ENCODE measurements at places on chromosomes 3 and 15.

DNA sequence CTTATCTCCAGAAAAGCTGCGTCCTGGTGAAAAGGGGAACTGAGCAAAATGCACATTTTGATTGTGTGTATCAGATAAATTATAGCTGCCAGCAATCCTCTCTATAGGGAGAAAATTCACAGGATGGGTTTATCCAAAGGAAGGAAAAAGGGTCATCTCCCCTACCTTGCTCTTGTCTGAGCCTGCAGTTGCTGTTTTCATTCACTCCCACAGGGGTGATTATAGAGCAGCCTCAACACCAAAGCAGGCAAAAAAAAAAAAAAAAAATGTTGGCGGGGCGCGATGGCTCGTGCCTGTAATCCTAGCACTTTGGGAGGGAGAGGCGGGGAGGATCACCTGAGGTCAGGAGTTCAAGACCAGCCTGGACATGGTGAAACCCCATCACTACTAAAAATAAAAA lies 333.7 kb downstream of the ROBO2 start:
- no peak for DNase-seq

- DNase-seq = no peak
Observed at GRCh38 chr3:11116336-11117059, 37.8 kb upstream of the HRH1 start.

GRCh38 chr3:58051196-58051595 lies 43.0 kb downstream of the FLNB start:
- peak; percentile 42 for DNase-seq

DNA sequence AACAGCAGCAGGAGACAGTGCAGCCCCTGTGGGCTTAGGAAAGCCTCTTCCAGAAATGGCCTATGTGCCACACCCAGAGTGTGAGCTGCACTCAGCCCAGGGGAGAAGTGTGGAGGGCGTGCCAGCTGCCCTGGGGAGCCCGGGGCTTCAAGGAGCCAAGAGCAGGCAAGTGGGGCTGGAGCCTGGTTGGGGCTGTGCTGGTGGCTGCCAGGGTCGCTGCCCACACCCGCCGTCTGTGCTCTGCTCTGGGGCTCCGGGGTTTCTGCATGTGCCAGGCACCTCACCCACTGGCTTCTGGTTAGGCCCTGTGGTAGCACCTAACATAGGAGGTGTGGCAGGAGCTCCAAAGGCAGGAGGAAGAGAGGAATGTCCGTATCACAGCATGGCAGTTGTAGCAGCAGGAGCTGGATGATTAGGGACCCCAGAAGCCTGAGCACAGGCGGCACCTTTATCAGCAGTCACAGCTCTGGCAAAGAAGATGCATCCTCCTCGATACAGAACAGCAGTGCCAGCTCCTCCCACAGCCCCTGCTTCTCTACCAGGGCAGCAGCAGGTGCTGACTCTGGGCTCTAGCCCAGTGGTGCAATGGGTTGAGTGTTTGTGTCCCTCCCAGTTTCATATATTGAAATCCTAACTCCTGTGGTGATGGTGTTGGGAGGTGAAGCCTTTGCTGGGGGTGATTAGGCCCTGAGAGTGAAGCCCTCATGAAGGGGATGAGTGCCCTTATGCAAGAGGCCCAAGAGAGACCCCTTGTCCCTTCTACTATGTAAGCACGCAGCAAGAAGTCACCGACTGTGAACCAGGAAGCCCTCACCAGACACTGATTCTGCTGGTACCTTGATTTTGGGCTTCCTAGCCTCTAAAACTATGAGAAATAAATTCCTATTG lies 70.0 kb upstream of the KLF13 start:
- no peak for DNase-seq

DNA sequence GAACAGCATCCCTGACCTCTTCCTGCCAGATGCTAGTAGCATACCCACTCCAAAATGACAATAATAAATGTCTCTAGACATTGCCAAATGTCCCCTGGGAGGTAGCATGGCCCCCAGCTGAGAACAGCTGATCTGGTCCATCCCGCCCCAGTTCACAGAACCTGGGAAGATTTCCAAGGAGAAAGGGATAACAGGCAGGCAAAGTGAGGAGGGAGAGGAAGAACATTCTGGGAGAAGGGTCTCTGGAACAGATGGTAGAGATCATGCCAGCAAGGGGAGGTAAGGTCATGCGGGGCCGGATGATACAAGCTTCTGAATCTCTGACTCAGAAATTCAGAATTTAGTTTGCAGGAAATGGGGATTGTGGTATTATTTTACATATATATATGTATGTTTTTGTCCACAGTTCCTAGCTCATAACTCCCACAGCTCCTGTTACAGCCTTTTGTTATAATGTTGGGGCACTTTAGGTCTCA lies 192.7 kb downstream of the SUCLG2 start:
- peak; percentile 47 for DNase-seq

DNA sequence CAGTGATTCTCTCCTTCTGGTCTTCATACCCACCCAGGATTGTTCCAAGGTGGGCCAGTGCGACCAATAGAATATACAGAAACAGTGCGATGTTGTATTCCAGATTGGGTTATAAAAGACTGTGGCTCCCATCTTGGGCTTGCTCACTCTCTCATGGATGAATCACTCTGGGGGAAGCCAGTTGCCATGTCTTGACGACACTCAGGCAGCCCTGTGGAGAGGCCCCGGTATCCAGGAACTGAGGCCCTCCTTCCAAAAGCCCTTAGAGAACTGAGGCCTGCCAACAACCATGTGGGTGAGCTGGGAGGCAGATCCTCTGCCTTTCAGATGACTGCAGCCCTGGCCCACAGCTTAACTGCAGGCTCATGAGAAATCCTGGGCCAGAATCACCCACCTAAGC lies 57.2 kb downstream of the SH3GL3 start:
- no peak for DNase-seq

DNA sequence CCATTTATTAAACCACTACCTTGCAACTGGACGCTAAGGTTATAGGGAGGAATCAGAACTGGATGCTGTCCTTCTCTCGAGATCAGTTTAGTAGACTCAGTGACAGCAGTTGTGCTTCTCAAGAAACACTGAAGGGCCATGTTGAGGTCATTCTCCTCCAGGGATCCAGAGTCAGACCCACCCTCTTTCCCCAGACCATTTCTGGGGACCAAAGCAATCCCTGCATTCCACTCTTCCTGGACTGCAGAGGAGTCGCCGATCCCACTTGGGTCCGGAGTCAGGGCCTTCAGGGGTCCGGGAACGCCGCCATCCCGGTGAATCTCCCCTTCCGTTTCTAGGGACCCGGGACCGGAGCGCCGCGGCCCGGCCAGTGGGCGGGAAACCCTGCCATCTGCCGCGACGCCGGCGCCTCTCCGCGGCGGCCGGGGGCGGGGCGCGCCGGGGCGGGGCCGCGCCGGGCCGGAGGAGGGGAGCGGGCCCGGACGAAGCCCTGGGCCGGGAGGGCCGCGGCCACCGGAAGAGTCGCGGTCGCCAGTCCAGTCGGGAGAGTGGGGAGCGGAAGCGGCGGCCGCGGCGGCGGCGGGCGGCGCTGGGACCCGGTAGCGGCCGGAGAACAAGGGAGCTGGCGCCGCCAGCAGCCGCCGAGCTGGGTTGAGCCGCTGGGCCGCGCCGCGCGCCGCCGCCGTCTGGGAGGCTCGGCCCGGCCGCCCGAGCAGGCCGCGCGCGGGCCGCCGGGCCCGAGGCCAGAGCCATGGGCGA lies at the start of gene DVL3:
Gene DVL3 (plus strand): TSS at position 493 of the 759 bp plus-strand sequence. CDS start 259 bp downstream, at position 752.
- peak; percentile 49 for DNase-seq

GRCh38 chr3:175186511-175186910 lies 327.4 kb downstream of the NAALADL2 start:
- no peak for DNase-seq
